Astrocyte of the cerebellum (primary cell): ENCODE measurements at places on chromosomes 5 and 9.

- no peak for DNase-seq
Measured at GRCh38 chr5:139637438-139638089, 10.6 kb upstream of the CXXC5 start.

DNA sequence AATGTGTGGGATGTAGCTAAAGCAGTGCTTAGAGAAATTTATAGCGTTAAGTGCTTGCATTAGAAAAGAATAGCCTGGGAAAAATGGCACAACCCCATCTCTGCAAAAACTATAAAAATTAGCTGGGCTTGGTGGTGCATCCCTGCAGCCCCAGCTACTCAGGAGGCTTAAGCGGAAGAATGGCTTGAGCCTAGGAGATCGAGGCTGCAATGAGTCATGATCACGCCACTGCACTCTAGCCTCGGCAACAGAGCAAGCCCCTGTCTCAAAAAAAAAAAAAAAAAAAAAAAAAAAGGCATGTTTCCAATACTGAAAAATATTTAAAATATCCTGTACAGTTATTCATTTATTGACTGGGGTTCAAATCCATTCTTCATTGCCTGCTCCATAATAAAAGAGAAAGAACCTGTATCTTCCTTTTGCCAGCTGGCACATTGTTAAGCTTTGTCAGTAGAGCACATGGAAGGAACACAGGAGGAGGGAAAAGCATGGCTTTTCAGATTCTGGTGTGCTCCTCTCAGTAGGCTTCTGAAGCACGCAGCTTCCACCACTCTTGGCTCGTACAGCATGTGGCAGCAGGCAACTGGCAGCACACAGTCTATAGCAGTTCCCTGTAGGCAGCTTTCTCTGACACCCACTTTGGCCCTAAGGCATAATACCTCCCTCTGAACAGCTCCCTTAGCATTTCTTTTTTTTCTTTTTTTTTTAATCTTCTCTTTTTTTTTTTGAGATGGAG, 73.5 kb downstream of the TRIM36 start:
- no peak for DNase-seq

DNA sequence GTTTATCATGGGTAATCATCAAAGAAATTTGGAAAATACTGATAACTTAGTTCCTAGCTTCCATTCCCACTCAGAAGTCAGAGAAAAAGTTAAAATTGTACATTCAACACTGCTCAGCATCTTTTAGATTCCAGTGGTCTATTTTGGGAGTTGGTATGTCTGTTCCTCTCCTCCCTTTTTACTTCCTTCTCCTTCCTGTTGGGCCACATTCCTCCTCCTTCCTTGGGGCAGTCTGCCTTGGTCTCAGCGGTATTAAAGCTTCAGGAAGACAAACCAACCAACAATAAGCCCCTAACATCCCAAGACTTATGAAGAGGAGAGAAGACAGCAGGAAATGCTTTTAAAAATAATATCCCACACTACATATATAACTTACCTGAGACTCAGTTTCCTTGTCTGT, 49.9 kb upstream of the SSBP2 start:
- DNase-seq: no peak

DNA sequence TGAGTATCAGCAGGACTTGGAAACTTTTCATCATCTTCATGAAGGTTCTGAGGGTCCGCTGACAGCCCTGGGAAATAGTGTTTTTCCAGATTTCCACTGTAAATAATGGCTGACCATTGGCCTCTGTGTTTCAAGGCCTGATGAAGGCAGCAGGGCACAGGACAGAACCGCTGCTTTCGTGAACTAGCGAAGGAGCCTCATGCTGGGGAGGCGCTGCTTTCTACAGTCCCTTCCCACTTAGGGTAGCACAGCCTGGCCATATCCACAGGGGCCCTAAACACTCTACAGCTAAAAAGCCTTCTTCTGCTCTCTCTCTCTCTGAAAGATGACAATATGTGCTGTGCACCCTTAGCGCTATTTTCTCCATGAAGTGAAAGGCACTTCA, 118.2 kb downstream of the MED27 start:
- DNase-seq: no peak

- no peak for DNase-seq
Measured at GRCh38 chr5:178449163-178450070, 140.8 kb downstream of the COL23A1 start.

- no peak for DNase-seq
Measured at GRCh38 chr9:6758248-6758497, 400 bp downstream of the KDM4C start.

- peak; percentile 90 for DNase-seq
Measured at GRCh38 chr9:38681747-38682227, 38.1 kb downstream of the FAM240B start.

DNA sequence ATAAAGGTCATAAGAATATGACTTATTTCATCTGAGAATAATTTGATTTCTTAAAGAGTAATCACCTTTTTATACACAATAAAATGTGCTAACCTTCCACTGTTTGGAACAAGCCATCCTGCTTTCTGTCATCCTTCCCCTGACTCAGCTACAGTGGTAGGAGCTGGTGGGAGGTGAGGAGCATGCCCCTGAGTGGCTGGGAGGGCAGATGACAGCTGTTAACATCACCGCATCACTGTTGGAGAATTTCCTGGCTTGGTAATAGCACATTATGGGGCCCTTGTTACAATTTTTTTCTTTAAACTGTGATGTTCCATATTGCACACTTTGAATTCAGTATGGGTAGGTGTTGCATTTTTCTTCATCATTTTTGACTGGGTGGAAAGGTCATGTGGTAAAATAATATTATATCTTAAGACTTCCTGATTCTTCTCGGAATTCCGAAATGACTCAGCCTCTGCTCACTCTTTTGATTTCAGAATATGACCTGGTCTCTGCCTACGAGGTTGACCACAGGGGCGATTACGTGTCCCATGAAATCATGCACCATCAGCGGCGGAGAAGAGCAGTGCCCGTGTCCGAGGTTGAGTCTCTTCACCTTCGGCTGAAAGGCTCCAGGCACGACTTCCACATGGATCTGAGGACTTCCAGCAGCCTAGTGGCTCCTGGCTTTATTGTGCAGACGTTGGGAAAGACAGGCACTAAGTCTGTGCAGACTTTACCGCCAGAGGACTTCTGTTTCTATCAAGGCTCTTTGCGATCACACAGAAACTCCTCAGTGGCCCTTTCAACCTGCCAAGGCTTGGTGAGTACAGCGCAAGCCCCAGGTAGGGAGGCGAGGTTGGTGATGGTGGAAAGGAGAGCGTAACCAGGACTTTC, 5.8 kb downstream of the ADAMTS16 start:
- no peak for DNase-seq

GRCh38 chr5:6602441-6602840, 30.4 kb downstream of the NSUN2 start:
- no peak for DNase-seq

DNA sequence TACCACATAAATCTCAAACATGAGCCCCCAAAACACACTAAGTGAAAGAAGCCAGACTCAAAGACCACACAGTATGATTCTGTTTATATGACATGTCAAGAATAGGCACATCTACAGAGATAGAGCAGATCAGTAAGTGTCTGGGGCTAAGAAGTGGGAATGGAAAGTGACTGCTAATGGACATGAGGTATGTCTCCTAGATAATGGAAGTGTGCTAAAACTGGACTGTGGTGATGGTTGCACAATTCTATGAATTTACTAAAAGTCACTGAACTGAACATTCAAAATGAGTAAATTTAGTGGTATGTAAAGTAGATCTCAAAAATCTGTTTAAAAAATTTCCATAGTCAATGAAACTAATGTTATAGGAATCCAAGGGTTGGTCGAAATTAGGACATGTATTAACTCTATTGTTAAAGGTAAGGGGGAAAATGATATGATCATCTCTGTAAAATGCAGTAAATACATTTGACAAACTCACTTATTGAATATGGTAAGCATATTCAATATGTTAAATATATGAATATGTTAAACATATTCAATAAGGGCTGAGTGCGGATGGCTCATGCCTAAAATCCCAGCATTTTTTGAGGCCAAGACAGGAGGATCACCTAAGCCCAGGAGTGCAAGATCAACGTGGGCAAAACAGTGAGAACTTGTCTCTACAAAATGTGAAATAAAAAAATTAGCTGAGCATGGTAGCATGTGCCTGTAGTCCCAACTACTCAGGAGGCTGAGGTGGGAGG, 51.7 kb downstream of the NUP155 start:
- no peak for DNase-seq

DNA sequence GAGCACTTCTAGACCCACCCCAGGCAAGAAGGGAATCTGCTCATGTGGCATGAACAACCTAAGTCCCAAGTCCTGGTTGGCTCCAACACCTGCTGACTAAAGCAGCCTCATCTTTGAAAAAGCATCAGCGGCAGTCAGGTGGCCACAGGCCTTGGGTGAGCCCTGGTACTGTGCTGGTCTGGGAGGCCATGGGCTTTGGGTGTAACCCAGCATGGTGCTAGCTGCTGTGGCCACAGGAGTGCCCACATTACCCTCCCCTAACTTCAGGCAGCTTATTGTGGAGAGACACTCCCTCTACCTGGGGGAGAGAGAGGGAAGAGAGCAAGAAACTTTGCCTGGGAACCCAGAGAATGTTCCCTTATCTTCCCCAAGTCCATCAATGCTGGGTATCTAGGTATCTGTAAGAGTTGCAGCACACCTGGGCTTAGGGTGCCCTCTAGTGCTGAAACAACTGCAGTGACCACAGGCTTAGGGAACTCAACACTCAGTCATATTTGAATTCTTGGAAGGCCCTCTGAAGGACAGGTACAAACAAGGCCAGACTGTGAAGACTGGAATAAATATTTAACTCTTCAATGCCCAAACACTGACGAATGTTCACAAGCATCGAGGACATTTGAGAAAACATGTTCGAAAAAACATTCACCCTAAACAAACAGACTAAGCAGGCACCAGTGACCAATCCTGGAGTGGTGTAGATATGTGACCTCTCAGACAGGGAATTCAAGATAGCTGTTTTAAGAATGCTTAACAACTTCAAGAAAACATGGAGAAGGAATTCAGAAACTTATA, 69.9 kb upstream of the OR2K2 start:
- DNase-seq: no peak

- no peak for DNase-seq
Measured at GRCh38 chr9:6109571-6109970, 94.1 kb upstream of the RANBP6 start.

DNA sequence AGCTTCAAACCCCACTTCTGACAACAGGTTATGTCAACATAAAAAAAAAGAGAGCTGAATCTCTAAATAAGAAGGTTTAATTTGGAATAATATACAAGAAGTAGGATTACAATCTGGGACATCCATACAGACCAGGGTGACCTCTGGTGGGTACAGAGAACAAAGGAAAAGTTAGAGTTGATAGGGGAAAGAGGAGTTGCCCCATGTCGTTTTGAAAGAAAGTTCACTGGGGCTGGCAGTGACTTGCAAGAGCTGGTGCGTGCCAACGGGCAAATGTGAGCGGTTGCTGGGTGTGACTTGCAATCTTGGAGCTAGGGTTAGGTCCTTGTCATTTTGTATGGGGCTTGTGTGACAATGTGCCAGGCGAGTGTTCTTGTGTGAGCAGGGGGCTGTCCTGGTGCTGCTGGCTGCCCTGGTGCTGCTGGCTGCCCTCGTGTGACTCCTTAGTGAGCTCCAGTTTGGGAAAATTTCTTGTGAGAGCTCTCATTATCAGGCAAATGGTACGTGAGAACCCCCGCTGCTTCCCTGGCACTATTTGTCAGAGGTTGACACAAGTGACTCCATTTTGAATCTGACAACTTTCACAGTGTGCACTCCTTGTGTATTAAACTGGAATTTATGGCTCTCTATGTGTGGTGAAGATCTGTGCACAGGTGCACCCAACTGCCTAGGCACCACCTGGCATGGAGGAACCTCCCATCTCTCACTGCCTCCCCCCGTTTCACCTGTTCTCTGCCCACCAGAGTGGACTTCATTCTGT, 69.8 kb downstream of the UBE2QL1 start:
- no peak for DNase-seq

- no peak for DNase-seq
Measured at GRCh38 chr9:19938990-19939733, 150.3 kb upstream of the SLC24A2 start.

DNA sequence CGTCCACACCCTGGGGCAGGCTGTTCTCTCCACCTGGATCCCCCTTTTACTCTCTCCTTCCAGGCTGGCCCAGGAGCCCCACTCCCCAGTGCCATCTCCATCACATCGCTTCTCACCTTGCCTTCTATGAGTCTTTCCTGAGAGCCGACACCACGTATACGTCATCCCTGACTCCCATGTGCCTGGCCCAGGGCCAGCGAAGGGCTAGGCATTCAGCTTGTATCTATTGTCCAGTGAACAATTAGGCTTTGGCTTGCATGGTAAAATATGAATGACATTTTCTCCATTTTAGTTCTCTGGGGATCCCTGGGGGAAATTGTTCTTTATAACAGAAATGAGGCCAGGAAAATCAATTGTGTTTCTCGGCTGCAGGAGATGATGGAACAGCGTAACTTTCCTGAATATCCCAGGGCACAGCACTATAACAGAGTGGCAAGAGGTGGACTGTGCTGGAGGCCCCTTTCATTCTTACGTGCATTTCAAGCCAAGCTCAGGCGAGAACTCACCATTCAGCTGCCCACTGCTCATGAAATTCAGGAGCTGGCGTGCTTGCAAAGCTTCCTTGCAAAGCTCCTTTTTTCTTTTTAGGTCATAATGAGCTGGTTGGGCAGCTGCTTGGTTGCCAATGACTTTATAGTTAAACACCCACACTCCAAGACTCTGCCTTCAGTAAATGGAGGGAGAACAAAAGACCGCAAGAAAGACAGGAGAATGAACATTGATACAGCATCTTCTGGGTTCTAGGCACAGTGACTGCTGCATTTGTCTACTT, 37.7 kb downstream of the NSG2 start:
- DNase-seq: no peak

DNA sequence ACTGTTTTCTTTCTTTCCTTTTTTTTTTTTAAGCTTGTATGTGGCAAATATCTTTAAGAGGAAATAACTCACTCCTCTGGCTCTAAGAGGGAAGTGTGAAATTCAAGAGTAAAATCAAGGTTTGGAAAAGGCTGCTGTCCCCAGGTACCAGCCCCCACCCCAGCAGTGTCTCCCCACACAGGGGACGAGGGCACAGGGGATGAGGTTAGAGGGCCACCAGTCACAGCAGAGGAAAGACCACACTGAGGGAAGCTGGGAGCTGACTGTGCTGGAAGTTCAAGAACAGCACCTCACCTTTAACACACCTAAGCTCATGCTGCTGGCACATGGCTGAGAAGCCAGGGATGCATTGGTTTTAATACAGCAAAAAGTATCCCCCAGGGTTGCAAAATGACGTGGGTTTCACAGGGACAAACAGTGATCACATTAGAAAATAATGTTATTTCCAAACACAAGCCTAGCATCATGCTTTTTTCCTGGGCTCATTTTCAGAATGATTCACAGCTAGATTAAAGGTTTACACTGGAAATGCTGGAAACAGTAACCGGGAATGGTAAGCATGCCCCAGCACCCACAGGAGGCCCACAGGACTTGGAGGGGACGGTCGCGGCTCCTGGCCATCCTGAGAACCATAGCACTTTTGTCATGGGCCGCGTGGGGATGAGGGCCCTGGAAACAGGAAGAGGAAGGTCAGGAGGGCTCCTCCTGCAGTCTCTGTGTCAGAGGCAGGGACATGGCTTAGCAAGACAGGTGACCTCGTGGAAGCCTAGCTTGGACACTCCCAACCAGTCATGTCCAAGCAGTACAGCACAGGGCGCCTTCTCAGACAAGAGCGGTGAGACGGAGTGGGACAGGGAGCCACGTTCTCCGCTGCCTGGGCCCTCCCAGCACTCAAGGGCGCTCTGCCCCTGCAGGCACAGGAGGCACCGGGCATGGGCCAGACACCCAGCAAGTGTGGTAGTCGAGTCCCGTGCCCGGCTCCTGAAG, 6.9 kb downstream of the LPCAT1 start:
- DNase-seq: no peak
